ENCODE measurements at places on chromosomes 2 and 18.

DNA sequence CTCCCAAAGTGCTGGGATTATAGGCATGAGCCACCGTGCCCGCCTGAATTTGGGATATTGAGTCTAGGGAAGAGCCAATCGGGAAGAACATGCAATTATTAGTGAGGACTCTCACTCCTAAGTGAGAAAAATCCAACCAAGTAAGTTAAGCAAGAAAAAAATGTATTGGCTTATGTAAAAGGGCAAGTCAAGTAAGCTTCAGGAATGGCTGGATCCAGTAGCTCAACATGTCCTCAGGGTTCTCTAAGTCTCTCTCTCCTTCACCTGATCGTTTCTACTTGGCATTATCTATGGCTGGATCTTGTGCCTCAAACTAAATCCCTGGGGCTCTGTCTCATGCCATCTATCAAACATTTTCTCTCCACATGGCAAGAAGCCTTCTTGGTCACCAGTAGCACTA lies 16.1 kb upstream of the CIB4 start:
- no peak for DNase-seq

DNA sequence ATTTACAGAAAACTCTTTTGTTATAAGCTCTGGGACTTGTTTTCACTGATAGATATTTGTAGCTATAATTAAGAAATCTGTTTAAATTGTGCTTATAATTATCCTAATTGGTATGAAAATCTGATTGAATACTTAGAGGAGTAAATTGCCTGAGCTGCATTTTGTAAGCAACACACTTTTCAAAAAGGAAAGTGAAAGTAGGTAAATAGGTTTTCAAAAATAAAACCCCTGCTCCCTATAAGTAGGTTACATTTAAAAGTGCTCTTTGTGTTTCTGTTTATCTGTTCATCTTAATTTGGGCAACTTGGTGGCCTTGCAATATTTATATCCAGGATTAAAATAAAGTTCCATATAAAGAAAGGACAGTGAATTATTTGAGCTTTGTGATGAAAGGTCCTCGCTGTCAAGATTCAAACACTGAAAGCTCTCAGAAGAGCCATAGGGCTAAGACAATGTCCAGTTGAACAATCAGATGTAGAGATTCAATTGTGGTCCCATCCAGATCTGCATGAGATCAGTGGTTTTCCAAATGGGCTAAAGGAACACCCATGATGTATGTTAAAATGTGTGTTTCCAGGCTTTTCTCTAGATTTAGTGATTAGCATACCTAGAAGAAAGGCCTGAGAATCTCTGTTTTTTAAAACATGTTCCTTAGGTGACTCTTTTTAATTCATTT lies 371.6 kb downstream of the RPRM start:
- no peak for DNase-seq

- no peak for DNase-seq
Observed at GRCh38 chr2:219598308-219599078, 836 bp downstream of the STK11IP start.

DNA sequence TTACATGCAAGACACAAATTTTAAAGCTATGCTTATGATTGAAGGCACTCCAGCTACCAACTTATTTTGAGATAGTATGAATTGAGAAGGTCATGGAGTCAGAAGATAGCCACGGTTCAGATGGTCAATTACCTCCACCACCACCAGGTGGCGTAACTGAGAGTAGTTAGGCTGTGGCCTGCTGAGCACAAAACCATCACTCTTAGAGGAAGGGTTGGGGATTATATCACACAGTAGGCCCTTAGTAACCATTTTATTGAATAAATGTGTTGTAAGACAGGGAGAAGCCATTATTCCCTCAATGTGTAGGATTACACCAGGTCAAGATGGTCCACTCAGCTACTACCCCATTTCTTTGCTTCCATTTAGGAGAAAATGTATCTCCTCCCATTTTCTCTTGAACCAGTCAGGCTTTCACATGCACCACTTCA lies 18.8 kb downstream of the KLHL41 start:
- peak; percentile 49 for DNase-seq

DNA sequence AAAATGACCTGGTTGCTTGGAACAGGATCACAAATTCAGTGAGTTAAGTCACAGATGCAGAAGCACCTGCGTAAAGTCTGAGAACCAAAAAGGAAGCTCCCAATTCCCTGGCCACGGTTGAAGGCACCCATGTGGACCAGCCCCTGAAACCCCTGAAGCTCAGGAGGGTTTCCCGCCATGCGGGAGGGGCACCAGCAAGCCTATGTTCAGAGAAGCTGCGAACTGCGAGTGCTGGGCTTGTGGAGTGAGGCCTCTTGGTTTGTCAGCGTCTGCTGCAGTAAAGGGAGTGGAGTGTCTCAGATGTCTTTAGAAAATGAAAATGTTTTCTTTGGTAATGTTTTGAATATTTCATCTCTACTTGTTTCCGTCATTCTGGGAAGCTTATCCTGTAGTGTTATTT lies 16.1 kb upstream of the ACKR3 start:
- no peak for DNase-seq

GRCh38 chr2:207823865-207824264 lies 54.2 kb upstream of the FZD5 start:
- no peak for DNase-seq

DNA sequence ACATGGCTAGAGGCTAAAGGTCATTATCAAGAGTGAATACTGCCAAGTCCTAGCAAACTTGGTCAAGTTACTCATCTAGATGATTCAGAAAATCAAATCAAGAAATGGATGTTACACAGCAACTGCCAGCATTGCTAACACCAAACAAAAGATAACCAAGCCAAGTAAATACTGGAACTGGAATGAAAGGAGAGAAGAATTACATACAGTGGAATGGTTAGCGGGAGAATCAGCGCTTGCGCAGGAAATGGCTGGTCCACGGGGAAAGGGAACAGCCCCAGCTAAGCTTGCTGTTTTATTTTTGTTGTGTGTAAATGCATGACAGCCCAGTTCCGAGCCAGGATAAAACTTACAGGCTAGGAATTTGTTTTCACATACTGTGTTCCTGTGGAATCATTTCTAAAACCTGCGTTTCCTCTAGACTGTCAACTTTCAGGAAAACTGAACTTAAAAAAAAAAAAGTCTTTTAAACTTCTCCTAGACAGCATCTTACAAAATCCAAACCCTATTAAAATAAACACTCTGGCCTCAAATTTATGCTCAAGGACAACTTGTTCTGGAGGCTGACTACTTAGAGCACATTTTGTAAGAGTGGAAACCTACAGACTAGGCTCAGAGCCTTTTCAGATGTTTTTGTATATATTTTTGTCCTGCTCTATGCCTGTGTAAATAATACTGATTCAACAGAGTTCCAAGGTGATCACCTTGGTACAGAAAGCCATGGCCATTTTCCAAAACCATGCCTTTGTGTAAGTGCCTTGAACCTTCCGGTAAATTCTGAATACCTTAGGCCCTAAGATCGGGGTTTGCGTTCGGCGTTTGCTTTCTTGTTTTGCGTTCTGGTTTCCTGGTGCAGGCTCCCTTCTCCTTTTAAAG lies 30.7 kb upstream of the TXNDC2 start:
- DNase-seq = no peak

GRCh38 chr18:64436111-64436510 lies 287.2 kb upstream of the LINC00305 start:
- DNase-seq = no peak

GRCh38 chr2:233059797-233060500 lies at the start of gene INPP5D:
INPP5D (plus strand) TSS chr2:233060342; CDS start chr2:233060479, 137 bp downstream.
- peak; percentile 59 for DNase-seq

- DNase-seq = no peak
Observed at GRCh38 chr2:202091476-202091875, 18.4 kb downstream of the KIAA2012 start.

DNA sequence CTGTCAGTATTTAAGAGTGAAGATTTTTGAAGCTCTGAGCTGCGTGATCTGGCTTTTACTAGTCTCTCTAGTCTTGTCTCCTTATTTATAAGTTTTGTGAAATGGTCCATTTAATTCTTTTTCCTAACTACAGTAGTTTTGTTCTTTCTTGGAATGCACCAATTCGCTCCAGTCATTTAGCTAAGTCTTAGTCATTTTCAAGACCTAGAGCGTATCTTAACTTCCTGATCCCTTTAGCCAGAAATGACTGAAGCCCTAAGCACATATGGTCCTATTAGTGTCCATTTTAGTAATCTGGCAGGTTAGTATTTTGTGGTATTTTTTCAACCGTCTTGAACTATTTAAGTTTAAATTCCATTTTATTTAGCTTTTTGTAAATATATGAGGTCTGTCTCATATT lies 3.6 kb downstream of the BIRC6 start:
- no peak for DNase-seq

DNA sequence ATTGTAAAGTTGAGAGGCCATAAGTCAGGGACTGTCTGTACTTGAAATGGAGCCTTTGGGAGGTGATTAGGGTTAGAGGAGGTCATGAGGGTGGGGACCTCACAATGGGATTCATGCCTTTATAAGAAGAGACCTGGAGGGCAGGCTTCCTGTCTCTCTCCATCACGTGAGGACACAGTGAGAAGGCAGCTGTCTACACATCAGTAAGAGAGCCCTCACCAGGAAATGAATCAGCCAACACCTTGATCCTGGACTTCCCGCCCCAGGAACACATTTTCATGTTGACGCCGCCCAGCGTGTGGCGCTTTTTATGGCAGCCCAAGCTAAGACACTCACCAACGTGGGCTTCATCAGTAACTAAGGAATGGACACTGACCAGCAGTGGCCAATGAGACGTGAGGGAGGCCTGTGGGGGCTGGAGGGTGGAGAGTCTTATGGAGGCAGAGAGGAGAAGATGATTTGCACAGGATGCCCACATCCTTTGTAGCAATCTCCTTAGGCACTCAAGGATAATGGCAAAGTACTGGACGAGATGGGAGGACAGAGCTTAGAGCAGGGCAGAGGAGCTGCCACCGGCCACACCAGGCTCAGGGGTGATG lies 162.7 kb downstream of the EIPR1 start:
- DNase-seq = no peak

DNA sequence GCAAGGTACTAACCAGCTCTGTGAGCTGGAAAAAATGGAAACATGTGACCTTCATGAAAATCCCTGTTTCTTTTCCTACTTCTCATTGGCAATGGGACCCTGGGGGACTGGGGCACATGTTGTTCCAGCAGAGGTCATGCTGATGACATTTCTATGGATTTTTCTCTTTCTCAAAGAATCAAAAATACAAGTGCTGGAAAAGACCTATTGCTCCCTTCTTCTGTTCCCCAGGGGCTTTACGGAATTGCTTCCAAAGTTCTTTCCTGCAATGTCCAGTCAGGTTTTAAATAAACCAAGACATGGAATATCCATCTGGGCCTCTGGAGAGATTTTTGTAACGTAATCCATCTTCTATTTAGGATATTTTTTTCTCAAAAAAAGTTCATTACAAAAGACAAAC lies 1006.1 kb upstream of the CELF4 start:
- DNase-seq = no peak

- DNase-seq = no peak
Observed at GRCh38 chr18:63603772-63604171, 16.6 kb downstream of the SERPINB13 start.

GRCh38 chr2:163191372-163191771 lies 352.8 kb upstream of the KCNH7 start:
- no peak for DNase-seq

DNA sequence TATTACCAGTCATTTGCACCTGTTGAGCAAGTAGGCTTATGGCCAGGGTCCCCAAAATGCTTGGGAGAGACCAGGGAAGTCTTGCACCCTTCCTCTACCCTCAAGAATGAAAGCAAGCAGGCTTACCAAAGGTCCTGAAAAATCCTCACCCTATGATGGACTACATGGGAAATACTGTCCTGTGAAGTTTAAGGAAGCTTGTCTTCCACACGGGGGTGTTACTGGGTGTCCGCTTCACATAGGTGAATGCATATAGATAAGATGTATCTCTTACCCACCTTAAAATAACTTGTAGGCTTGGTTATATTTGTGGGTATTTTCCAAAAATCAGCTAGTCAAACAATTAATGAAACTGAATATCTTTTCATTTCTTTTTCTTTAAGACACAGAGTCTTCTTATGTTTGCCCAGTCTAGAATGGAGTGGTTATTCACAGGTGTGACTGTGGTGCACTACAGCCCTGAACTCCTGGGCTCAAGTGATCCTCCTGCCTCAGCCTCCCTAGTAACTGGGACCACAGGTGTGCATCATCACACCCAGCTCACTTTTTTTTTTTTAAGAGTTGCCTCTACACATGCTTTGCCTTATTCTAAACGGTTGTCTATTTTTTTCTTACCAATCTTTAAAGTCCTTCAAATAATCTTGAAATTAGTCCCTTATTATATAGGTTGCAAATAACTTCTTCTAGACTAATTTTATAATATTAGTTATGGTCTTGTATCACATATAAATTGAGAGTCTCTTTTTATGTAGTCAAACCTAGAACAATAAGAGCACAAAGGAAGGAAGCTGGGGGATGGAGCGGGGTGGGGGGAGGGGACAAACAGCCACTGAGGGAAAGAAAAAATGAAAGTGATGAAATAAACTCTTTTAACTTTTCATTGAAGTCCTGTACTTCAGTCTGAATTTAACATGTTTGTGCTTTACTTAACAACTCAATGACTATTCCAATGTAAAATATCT lies 49.0 kb downstream of the CERKL start:
- no peak for DNase-seq

DNA sequence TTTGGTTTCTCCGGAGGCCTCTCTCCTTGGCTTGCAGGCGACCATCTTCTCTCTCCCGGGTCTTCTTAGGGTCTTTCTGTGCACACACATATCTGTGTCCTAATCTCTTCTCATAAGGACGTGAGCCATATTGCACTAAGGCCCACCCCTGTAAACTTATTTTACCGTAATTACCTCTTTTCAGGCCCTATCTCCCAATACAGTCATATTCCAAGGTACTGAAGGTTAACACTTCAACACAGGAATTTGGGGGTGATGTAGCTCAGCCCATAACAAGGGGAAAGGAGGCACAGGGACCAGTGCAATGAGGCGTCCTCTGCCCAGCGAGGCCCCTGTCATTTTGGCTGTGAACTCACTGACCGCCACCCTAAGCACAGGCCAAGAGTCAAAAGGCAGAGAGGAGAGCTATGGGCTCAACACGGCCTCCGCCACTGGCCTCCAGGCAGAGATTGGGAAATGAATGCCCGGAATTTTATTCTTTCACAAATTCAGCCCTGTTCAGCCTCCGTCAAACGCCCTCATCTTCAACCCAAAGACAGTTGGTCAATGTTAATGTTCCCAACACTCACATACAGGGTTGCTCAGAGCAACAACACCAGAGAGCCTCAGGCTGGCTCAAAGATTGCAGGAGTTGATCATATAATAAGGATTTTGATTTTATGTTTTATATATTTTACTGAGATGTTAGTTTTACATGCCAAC lies 15.9 kb upstream of the NMUR1 start:
- DNase-seq = no peak

DNA sequence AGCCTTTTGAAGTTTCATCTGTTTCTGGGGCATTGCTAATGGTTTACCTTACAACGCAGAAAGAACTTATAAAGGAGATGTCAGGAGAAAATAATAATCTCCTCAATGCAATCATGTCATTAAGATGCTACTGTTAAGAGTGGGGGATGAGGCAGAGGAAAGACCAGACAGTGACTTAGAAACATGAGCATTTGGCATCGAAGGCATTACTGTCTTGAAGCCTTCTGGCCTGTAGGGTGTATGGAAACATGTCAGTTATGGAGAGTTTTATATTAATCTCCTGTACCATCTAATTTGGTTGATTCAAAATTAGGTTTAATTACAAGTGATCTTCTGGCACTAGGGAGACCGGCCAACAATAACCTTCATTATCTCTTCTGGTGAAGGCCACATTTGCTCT lies 32.5 kb downstream of the CDC42EP3 start:
- DNase-seq = no peak
